Type B pancreatic cell (in vitro differentiated cells): ENCODE measurements at places on chromosomes 7 and 10.

GRCh38 chr7:103918631-103919271 lies 70.7 kb downstream of the RELN start:
- DNase-seq = no peak

GRCh38 chr10:114925587-114926586 lies 12.1 kb upstream of the TRUB1 start:
- no peak for DNase-seq

DNA sequence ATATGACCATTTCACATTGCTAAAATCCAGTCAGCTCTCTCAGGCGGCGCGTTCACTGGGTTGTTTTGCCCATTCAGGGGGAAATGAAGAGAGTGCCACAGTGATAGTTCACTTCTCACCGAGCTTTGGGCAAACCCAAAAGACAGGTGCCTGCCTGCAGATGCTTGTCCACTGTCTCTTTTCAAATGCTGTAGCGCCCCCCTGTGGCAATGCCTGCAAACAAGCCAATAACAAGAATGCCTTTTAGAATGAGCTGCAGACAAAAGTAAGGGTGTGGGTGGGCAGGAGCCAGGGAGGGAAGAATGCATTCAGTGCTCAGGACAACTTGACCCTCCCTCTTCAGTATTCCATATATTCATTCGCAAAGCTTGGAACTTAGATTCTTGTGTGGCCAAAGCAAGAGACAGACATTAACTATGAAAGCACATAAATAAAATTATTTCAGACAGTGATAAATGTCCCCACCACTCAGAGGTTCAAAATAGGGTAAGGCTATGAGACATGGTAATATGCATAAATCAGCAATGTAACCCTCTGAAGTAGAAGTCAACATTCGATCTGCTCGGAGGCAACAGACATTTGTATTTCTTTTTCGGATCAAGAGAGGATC lies 86.9 kb downstream of the JAZF1 start:
- DNase-seq = no peak

DNA sequence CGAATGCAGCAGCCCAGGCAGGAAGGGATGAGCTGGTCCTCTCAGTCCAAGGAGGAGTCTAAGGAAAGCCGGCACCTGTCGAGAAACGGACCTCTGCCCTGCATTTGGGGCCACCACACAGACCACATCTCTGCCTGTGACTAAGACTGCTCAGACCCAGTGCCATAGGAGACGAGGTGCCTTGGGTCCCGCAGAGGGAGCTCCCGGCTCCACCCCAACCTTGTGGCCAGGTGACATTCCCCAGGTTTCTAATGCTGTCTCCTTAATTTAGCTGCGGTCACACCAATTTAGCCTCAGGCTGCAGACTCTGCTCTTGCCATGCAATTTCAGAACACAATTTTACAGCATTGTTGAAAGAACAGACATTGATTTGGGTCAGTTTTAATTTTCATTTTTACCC lies 22.8 kb upstream of the CRHR2 start:
- no peak for DNase-seq

DNA sequence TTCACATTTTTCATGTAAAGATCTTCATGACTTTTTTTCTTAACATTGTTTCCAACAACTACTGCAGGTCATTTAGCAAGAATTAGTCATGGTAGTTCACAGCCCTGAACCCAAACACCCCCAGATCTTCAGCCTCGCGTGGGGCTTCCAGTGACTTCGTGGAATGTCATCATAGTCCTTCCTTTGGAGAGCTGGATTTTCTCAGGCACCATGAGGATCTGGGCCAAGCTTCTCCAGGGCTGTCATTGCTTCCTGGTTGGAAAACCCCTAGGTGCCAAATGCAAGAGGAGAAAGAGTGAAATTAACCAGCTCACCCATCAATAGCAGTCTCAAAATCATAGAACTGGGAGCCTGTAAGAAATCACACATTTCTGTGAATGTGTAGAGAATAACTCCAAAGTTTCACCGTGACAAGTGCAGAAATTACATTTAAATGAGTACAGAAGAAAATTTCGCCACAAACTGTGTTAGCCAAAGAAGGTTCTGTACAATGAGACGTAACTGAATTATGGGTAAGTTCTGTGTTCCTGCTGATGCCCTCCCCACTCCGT lies 175.4 kb downstream of the CELF2 start:
- no peak for DNase-seq

DNA sequence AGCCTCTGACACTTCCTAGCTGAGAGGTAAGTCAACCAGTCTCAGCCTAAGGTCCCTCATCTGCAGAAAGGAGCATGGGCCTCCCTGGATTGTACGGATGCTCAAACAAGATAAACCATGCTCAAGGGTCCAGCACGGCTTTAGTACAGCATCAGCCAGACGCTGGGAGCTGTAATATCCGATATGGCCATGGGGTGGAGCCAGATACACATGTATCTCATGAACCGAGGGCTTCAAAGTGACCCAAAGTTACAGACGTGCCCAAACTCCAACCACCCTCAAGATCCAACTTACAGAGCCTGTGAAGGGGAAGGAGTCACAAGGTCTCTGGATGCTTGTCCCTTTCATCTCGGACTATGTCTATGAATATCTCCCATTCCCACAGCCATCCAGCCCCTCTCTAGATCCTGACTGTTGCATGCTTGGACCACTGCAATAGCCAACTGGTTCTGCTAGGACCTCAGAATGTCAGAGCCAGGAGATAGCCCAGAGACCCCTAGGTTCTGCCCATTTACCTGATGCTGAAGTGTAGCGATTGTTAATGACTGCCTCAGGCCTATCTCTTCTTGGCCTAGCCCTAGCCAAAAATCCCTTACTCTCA lies 142.4 kb downstream of the SH3PXD2A start:
- DNase-seq = peak; percentile 83

DNA sequence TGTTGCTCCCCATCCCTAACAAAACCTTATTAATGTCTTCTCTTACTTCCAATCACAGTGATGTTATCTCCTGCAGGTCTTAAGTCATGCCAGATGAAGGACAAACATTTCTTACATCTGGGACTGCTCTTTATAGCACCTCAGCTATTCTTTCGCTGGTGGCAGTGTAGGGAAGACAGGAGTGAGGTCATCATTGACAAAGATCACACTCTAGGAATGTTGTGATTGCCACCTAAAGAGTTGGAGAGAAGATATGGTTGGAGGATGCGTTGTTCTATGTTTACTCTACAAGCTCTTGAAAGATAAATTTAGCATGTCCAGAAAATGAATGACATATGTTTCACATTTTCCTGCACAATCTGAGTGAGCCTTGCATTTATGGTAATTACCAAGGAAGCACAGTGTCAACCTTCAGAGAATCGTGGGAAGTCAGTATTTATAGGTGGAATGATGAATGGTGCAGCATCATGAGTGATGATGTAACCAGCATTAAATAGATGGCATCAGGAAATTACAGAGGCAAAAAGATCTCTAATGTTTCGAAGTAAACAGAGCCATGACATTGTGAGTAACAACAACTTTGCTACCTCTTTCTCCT lies 188.1 kb upstream of the STEAP1 start:
- DNase-seq = no peak
